NAMALWA (cell line): ENCODE measurements at places on chromosomes 4 and X.
A peak's percentile ranks its signal among the peaks of the same experiment; 100 is the strongest.

- DNase-seq = peak; percentile 72
These were observed 38.2 kb downstream of the EDNRA start for GRCh38 chr4:147518846-147519767.

DNA sequence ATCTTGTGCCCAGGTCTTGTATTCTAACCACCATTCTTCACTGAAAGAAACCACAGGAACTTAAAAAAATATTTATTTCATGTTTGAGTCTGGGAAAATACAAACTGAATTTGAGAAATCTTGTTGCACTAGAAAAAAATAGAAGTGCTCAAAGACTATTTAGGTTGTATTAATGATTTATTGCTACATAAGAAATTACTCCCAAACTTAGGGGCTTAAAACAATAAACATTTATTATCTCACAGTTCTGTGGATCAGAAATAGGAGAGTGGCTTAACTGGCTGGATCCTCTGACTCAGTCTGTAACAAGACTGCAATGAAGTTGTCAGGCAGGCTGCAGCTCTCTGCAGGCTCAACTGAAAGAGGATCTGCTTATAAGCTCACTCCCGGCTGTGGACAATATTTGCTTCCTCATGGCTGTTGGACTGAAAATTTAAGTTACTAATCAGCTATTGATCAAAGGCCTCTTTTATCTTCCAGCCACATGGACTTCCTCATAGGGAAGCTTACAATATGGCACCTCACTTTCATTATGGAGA lies 295.4 kb upstream of the FAM241A start:
- no peak for DNase-seq

DNA sequence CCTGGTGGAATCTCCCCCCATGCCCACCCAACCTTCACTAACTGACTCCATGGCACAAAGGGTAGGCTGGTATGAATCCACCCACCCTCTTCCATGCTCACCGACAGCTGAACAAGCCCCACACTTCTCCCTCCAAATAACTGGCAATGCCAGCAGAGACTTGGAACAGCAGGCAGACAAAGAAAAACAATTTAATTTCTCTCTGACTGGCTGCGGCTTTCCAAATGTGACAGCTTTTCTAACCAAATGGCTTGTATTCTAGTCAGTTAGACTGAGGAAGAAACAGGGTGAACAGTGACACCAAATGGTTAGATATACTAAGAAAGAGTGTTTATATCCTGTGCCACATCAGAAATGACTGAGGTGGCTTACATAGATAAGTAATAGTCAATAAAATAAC lies 199.3 kb upstream of the ADAMTS3 start:
- no peak for DNase-seq

- no peak for DNase-seq
These were observed at the start of gene ARMCX2 for GRCh38 chrX:101659601-101660063. Gene ARMCX2, minus strand, starts transcription at chrX:101659850. Its CDS starts 2,262 bp downstream, at chrX:101657588.

GRCh38 chrX:19866626-19867410 lies 20.6 kb downstream of the SH3KBP1 start:
- DNase-seq = no peak

GRCh38 chr4:7817877-7818398 lies 121.7 kb downstream of the AFAP1 start:
- DNase-seq = no peak

- DNase-seq = no peak
These were observed 116.6 kb downstream of the SH2D1A start for GRCh38 chrX:124462931-124463330.

DNA sequence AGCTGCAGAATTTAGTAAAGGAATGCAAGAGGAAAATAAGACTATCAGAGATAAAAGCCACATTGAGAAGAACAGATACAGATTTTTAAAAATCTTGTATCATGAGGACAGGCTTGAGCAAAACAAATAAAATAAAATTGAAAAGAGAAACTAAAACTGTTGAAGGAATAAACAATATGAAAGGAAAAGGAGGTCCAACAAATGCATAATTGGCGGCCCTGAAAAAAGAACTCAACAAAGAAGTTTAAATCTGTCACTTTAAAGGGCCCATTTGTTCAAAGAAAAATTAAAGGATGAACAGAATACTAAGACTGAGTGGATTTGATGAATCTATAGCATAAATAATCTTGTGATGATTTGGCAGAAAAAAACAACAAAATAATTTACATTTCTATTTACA lies 36.5 kb downstream of the TMPRSS11B start:
- no peak for DNase-seq

DNA sequence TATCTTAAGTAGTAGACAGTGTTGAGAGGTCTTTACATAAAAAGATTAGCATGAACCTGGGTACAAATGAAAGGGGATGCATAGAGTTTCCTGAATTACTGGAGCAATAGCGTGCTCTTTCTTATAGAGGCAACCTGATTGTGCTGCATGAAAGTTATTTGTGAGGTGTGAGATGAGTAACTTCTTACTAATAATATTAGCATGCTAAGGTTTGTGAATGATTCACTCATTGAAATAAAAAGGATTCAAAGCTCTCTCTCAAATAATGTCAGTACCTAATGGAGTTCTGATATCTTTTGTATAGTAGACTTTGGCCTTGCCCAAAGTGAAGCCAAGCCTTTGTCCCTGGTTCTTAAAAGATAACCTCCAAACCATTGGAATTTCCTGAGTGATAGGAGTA lies 131.0 kb upstream of the CXXC4 start:
- DNase-seq = no peak

DNA sequence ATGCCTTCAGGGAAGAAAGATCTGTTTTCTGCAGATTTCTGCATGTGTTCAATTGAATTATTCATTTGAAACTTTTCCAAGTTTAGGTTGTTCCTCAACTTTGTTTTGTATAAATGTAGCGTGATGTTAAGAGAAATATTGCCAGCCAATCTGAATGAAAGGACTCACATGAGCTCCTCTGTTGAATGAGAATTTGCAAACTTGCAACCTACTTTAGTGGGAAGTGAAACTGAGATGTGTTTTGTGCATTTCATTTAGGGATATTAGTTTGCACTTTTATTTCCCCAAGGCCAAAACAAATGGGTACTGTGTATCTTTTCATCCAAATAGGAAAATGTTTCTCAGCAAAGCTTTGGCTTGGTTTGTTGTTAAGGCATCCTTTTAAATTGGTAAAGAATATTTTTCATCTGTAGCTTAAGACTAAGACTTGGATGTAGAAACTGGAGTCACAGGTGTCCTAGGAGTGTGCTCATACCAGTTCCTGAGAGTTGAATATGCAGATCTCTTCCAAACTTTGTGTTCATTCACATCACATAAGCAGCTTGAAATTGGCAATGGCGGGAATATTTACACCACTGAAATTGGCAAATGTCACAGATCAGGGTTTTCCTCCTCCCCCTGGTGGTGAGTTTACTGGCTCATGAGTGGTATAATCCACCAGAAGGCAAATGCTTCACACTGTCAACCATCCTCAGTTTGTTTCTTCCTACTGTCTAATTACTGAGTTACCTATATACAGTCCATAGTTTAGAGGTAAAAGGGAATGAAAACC lies 193.6 kb upstream of the BANK1 start:
- DNase-seq = peak; percentile 68

DNA sequence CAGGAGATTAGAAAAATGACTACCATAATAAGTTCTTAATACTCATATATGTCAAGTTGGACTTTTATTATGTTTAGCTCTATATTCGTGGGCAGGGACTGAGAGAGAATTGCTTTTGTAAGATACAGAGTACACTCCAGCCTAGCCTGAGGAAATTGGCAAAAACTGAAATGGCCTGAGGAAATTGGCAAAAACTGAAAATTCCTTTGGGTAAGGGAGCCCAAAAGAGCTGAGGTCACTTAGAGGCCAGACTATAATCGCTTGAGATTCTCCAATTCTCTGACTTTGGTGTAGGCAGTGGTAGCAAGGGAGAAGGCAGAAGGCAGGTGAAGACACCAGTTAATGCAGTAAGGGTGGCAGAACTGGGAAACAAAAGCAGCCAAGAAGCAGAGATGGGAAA lies 124.5 kb upstream of the HCCS start:
- DNase-seq = no peak

DNA sequence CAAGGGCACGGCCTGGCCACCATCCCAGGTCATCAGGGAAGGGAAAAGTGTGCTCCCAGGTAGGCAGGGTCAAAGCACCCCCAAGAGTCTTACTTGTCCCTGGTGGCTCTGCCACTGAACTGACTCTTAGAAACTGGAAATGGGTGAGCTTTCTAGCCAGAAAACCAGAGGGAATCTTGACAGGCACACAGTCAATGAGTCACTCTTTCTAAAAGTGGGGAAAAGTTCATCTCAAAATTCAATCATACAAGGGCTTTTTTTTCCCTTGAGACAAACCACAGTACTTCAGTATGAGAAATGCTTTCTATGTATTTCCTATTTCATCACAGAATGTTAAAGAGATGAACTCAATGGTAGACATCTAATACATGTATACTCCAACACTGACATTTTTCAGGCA lies 12.5 kb downstream of the HPF1 start:
- DNase-seq = no peak

DNA sequence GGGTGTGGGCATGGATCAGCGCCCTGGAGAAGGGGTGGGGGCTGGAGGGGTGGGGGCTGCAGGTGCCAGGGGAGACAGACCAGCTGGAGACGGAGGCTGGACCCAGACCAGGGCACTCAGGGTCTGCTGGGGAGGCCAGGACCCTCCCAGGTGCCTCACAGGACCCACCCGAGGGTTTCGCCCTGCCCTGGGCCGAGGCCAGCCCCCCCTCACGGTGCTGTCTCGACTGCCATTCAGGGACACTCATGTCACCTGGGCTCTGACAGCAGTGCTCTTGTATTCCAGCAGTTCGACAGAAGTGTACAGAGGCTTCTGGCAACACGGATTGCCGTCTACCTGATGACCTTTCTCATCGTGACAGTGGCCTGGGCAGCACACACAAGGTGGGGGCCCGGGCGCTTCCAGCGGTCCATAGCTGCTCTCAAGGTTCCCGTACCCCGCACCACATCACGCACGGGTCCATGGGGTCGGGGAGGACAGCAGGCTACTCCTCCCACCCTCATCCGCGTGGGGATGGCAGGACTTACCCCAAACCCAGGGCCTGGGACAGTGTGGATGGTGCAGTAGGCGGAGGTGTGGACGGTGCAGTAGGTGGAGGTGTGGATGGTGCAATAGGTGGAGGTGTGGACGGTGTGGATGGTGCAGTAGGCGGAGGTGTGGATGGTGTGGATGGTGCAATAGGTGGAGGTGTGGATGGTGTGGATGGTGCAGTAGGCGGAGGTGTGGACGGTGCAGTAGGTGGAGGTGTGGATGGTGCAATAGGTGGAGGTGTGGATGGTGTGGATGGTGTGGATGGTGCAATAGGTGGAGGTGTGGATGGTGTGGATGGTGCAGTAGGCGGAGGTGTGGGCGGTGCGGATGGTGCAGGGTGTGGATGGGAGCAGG lies 18.1 kb downstream of the TMEM175 start:
- DNase-seq = no peak

DNA sequence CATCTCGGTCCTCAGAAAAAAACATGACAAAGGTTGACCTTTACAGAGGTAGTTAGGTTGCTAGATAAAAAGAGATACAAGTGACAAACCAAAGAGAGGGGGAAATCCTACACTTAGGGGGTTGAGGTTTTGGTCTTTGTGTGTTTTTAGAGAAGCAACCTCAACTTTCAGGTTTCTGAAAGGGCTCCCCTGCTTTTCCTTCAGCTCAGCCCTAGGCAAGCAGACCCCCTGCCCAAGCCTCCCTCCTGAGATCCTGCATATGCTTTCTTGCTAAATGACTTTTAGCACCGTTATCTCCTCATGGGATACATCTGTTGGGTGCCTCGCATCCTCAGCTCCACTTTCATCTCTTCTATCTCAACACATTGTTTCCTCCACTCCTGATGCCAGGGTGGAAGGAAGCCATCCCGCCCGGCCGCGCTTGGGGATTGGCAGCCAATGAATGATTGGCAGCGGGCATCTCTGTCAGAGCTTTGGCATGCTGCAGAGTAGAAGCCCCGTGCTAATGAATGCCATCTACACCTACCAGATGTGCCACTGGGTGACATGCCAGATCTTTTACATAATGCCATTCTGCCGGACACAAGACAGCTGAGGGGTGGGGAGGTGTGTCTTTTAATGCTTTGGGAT lies 15.0 kb upstream of the PRDM8 start:
- no peak for DNase-seq

GRCh38 chr4:38034986-38035882 lies 75.0 kb downstream of the PTTG2 start:
- DNase-seq = peak; percentile 86

GRCh38 chrX:20267931-20268701 lies 1.4 kb upstream of the RPS6KA3 start:
- DNase-seq = no peak

DNA sequence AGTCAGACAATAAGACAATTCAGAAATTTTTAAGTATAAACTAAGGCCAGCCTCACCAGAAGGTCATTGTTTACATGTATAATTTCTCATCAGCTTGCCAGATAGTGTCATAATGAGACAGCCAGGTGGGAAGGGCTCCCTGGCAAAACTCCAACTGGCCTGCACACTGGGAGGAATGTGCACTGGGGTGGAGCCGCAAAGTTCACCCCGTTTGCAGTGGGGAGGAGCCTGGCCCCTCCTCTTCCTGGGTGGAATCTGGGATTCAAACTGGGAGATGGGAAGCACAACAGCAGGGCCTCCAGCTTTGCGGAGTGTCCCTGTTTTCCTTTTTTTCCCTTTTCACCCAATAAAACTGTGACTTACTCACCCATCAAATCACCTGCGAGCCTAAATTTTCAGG lies 329.9 kb downstream of the SMARCA1 start:
- no peak for DNase-seq

DNA sequence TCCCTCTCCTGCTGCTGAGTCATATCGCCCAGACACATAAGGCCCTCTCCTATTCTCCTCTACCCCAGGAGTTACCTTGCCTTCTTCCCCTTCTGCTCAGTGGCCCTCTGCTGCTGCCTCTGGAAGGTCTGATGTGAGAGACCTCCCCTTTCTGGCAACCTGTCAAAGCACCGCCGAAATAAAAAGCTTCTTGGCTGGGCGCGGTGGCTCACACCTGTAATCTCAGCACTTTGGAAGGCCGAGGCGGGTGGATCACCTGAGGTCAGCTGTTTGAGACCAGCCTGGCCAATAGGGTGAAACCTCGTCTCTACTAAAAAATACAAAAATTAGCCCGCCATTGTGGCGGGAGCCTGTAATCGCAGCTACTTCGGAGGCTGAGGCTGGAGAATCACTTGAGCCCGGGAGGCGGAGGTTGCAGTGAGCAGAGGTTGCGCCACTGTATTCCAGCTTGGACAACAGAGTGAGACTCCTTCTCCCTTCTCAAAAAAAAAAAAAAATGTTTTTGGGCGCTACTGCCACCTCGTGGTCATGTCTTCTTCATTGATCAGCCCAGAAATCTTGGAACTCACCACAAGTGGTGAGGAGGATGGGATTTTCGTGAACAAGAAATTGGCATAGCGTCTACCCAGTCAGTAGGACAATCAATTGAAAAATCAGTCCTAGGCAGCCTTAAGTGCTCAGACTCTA lies 8.6 kb upstream of the ZXDA start:
- DNase-seq = peak; percentile 57
